Fibroblast of skin of left quadriceps (primary cell): ENCODE measurements at places on chromosomes 4 and X.
A peak's percentile ranks its signal among the peaks of the same experiment; 100 is the strongest.

GRCh38 chrX:53685711-53686110 lies 808 bp downstream of the HUWE1 start:
- no peak for DNase-seq

DNA sequence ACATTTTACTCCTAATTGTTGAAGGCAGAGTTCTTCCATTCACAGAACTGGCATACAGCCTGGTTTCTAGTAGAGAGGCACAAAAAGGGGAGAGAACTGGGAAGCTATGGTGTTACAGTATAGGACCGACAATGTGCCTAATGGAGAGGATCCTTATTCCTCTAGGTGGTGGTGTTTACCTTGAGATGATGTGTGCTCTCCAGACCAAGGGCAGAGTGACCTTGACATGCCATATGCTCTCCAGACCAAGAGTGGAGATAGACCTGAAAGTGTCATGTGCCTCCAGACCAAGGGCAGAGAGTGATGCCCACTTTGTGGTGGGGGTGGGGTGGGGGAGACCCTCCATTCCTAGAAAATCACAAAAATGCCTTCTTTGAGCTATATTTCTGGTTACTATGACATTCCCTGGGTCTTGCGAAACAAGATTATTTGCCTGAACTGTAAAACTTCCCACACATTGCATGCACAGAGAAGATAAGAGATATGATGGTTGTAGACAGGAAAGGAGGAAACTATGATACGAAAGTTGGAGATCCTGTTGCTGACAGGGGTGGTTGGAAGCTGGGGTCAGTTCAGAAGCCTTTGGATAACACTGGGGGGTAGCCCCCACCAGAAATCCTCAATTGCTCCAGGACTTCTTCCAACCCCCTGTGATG lies 119.7 kb downstream of the TEX13C start:
- no peak for DNase-seq

GRCh38 chrX:130098210-130098552 lies 12.1 kb downstream of the ELF4 start:
- no peak for DNase-seq

- DNase-seq = peak; percentile 55
Observed at GRCh38 chr4:140359562-140360427, 13.7 kb upstream of the SCOC start.

DNA sequence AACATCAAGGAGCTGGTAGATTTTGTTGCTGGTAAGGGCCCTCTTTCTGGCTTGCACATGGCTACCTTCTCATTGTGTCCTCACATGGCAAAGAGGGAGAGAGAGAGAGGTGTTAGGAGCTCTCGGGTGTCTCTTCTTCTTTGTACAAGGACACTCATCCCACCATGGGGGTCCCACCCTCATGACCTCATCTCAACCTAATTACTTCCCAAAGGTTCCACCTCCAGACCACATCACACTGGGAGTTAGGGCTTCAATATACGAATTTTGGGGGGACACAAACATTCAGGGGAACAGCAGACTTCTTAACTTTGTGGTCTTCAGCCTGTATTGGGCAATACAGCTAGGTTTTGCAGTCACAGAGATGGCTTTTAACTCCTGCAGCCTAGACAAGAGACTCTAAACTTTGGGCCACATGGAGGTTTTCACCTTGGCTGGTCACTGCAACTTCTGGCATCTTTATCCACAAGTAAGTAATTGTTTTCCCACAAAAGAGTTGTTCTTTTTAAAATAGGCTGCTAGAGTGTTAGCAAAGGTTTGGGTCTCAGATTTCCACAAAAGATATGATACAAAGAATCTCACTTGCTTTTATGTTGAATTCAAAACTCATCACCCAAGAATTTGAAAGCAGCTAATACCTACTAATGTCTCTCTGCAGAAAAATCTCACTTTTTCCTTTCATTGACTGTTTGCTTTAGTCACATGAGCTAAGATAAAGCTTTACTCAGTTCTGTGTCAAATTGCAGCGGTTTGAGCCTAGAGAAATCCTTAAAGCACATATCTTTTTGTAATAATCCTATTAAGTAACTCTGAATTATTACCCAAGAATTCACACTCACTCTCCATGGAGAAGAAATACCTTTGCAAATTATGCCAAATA lies 39.6 kb upstream of the BBS12 start:
- no peak for DNase-seq
